Mesothelial cell of epicardium (in vitro differentiated cells): ENCODE measurements at places on chromosomes 16 and 17. TPM values are rescaled to one million over a fixed set of nuclear protein-coding genes. Genes with fewer than 3 reads are reported as not detected.

Gene IFT20
- total RNA-seq, result 36.7 to 40.2 TPM (median 39.8 TPM) in 3 replicates

Gene CCL3
- not detected in 3 replicates for total RNA-seq

Gene NPIPB6
- total RNA-seq, result 6.6 to 8.7 TPM (median 8.2 TPM) in 3 replicates

Gene TNP2
- total RNA-seq, result not detected in 3 replicates

Gene CDT1
- total RNA-seq, result 14.1 to 15.9 TPM (median 14.6 TPM) in 3 replicates

Gene TERB1
- 0.18 to 0.49 TPM (median 0.34 TPM) in 3 replicates for total RNA-seq

Gene ZPBP2
- total RNA-seq, result not detected in 3 replicates

Gene ERBB2
- 141 to 146 TPM (median 142 TPM) in 3 replicates for total RNA-seq

Gene WFIKKN2
- 0.42 to 0.68 TPM (median 0.60 TPM) in 3 replicates for total RNA-seq

Gene ALOXE3
- total RNA-seq, result 0.09 to 0.13 TPM in 2 of 3 replicates, not detected in the other

Gene RTN4RL1
- total RNA-seq, result 0.20 to 0.23 TPM (median 0.22 TPM) in 3 replicates

Gene NXPH3
- total RNA-seq, result 0.82 to 0.88 TPM (median 0.83 TPM) in 3 replicates

Gene KRT20
- not detected in 3 replicates for total RNA-seq

Gene USP43
- 8.9 to 10.2 TPM (median 9.7 TPM) in 3 replicates for total RNA-seq

Gene ABCA8
- total RNA-seq, result 2.6 to 4.5 TPM (median 3.3 TPM) in 3 replicates
